ENCODE measurements at places on chromosomes 13 and 19.

GRCh38 chr13:61109741-61110140 is 305.9 kb downstream of the PCDH20 start:
- no peak for DNase-seq

GRCh38 chr19:15506074-15506571 is 2.2 kb upstream of the CYP4F22 start:
- no peak for DNase-seq

GRCh38 chr13:51234676-51235075 is 12.5 kb downstream of the FAM124A start:
- no peak for DNase-seq

GRCh38 chr19:6071875-6072274 is 38.4 kb downstream of the RFX2 start:
- peak; percentile 62 for DNase-seq

DNA sequence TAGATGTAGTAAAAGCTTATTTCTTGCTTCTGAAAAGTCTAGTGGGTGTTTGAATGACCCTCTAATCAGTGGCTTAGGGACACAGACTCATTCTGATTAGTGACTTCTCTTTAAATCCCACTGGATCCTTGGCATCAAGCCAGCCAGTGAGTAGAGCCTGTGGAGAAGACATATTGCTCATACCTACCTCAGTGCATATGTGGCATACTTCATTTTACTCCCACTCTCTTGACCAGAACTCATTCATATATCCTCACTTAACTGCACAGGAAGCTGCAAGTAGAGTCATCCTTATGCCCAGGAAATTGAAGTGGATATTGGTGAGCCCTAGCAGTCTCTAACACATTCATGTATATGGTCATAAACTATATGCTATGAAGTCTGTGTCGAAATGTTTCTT is 148.3 kb downstream of the PDS5B start:
- DNase-seq: no peak

DNA sequence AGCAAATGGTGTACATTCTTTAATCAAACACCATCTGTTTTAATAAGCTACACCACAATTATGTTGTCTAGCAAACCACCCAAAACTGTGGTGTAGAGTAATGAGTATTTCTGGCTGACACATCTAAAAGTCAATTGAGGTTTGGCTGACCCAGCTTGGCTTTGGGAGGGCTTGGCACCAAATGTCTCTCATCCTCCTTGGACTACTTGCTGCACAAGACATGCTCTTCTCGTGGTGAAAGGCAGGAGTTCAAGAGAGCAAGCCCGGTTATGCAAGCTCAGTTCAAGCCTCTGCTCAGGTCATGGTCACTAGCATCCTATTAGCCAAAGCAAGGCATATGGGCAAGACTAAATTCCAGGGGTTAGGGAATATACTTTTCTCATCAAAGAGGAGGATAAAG is 37.1 kb downstream of the LACC1 start:
- DNase-seq: no peak

DNA sequence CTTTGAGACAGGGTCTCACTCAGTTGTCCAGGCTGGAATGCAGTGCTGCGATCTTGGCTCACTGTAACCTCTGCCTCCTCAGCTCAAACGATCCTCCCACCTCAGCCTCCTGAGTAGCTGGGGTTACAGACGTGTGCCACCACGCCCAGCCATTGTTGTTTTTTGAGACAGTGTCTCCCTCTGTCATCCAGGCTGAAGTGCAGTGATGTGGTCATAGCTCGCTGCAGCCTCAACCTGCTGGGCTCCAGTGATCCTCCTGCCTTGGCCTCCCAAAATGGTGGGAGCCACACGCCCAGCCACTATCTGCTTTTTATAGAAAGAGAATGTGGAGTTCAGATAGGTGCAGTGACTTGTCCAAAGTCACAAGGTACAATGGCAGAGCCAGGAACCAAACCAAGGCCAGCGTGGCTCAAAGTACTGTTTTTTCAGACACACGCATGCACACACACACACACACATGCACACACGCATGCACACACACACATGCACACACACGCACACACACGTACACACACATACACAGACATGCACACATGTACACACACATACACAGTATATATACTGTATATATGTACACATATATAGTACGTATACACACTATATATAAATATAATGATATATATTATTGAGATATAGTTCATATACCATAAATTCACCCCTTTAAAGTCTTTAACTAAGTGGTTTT is 6.6 kb downstream of the GADD45B start:
- no peak for DNase-seq

DNA sequence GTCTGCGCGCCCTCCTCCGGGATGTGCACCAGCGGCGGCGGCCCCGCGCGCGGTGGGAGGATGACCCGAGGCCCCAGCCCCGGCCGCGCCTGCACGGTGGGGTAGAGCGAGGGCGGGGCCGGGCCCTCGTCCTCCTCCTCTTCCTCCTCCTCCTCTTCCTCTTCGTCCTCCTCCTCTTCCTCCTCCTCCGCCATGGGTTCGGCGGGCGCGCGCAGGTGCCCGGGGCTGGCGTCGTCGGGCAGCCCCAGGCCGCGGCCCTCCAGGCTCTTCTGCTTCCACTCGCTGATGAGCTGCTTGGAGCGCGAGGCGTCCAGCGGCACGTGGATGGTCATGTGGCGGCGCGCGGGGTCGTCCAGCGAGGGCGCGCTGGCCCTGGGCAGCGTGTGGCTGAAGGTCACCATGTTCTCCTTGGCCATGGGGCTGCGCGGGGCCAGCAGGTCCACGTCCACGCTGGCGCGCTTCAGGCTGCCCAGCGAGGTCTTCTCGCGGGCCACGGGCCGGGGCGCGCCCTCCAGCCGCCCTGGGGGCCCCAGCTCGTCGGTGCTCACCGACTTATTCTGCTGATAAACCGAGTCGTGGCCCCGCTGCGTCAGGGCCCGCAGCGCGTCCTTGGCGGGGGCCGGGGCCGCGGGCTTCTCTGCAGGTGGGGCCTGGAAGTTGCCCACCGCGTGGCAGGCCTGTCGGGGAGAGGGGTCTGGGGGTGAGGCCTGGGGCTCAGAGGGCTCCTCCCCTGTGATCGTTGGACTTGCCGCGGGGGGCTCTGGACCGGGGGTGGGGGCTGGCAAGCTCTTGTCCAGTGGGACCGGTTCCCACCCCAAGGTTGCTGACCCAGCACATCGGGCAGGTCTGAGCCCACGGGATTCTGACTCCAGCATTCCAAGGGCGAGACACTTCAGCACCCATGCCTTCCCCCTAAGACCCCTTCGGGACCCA is 8.3 kb downstream of the PLPPR3 start:
- no peak for DNase-seq

DNA sequence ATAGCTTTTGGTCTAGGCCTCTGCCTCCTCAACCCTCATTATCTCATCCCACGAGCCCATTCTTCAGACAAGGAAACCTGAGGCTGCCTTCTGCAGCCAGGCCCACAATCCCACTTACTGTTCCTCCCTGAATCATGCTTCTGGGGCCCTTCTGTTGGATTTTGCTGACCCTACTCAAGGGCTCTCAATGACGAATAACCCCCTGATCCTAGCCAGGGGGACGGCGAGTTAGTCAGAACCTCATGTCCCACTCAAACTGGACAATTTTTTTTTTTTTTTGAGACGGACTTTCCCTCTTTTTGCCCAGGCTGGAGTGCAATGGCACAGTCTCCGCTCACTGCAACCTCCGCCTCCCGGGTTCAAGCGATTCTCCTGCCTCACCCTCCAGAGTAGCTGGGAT is 2.0 kb downstream of the CGB3 start:
- no peak for DNase-seq

GRCh38 chr19:33864311-33864850 is 67.7 kb downstream of the KCTD15 start:
- peak; percentile 77 for DNase-seq

DNA sequence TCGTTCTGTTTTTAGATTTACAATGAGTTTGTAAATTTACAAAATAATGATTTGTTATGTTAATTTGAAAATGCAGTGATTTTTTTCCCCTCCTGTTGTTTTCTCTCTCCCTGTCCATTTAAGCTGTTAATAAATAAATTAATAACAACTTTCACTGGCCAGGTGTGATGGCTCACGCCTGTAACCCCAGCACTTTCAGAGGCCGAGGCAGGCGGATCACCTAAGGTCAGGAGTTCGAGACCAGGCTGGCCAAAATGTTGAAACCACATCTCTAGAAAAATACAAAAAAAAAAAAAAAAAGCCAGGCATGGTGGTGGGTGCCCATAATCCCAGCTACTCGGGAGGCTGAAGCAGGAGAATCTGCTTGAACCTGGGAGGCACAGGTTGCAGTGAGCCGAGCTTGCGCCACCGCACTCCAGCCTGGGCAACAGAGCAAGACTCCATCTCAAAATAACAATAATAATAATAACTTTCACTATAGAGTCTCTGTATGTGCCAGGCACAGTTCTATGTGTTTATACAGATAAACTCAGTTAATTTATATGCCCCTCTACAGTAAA is 229.2 kb upstream of the ARGLU1 start:
- DNase-seq: no peak

DNA sequence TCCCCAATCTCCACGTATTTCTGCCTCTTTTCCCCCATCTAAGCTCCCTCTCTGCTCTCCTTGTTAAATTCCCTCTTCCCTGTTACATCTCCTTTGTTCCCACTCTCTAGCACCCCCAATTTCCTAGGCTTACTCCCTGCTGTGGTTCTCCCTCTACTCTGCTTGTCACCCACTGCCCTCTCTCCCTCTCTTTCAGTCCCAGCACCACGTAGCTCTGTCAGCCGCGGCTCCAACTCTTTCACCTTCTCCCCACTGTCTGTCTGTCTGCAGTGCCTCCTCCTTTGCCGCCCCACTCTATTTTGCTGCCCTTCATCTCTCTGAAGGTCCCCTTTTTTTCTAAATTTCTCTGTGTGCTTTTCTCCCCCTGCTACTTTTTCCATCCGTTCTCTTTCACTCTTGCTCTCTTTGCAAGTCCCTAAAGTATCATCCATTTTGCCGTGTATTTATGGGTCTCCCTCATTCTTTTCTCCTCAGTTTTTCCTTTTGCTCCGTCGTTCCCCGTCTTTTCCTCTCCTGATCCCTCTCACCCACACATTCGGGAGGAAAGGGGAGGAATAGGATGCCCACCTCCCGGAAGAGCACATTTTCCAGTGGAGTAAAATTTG is 937 bp downstream of the ZNF841 start:
- DNase-seq: no peak

- peak; percentile 7 for DNase-seq
Observed at GRCh38 chr13:50189450-50189849, 174.2 kb downstream of the KCNRG start.

GRCh38 chr13:66895780-66896179 is 334.4 kb downstream of the PCDH9 start:
- DNase-seq: no peak

GRCh38 chr19:15286688-15287365 is 45.5 kb downstream of the BRD4 start:
- DNase-seq: no peak

- no peak for DNase-seq
Observed at GRCh38 chr19:3133793-3134116, 2.1 kb upstream of the GNA15 start.

DNA sequence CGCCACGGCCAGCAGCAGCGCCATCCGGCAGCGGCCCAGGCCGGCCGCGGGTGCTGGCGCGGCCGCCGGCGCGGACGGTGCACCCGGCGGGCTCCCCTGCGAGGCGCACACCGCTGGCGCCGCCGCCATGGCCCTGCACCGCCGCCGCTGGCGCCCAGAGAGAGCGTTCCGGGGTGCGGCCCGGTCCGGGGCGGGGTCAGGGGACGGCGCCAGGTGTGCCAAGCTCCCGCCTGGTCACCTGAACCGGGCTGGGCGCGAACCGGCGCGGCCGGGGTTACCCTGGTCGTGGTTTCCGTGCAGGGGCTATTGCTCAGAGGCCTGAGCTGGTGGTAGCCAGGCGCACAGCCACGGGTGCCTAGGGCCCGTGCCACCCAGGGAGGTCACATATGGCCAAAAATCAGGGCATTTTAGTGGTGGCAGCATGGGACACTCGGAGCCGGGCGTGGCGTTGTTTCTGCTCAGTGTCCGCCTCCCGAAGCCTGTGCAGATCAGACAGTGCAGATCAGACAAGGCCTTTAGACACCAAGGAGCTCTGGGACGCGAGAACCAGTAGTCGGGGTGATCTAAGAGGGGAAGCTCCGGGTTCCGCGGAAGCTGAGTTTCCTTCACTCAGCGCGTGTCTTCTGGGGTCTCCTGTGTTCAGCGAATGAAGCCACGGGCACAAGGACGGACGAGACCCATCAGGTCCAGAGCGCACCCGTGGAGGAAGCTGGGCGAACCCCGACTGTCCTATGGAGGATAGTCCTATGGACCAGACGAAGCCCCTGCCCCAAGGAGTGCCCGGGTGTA is at the start of gene TMEM238:
Gene TMEM238 (minus strand): TSS at position 162 of the 789 bp plus-strand sequence. CDS start 33 bp downstream, at position 129.
- DNase-seq: no peak

GRCh38 chr19:10262771-10263170 is 8.1 kb upstream of the ICAM1 start:
- DNase-seq: no peak

- DNase-seq: no peak
Observed at GRCh38 chr13:86201477-86201876, 402.3 kb upstream of the SLITRK6 start.

GRCh38 chr13:85935868-85936467 is 136.7 kb upstream of the SLITRK6 start:
- DNase-seq: no peak

DNA sequence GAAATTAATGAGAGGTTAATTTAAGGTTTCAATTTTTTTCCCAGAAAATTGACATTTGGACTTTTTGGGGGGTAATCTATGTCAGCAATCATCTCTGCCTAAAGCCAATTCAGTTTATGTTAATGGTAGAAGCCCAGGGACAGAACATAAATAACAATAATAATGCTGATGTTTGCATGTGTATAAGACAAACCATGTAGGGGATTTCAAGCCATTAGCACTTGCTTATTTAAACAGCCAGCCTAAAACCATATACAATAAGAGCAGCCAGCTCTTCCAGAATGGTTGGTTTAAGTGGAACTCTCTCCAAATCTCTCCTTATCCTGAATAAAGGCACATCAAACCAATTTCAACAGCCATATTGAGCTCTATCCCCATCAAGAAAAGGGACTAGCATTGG is 7.0 kb upstream of the FOXO1 start:
- no peak for DNase-seq

DNA sequence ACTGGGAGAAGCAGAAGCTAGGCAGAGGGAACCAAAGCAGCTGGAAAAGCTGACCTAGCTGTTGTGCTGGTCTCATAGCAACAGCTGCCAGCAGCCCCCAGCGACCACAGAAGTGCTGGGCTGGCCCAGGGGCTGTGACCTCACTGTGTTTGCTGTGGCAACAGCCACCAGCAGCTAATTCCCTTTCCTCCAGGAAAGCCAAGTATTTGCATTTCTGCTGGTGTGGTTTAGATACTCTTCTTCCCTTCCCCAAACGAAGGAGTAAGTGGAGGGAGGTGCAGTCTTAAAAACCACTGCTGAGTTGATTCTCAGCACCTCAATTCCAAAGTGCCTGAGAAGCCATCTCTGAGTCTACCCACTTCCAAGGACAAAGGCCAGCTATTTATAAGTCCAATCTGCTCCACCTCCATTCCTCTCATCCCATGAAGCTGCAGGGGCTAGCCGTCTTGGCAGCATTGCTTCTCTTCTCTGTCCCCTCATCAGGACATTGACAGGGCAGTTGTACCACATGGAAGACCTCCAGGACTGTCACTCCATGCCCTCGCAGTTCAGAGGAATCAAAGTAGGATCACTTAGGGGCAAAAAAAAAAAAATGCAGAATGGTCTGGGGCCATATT is 11.5 kb upstream of the CCDC97 start:
- DNase-seq: no peak
